ENCODE measurements at places on chromosomes 2 and 18. TPM values are rescaled to one million over a fixed set of nuclear protein-coding genes. Genes with fewer than 3 reads are reported as not detected.

GRCh38 chr18:33960417-33960816 lies 264.3 kb downstream of the NOL4 start:
- DNase-seq = no peak

- no peak for DNase-seq
These were observed 470.4 kb upstream of the ACVR2A start for GRCh38 chr2:147374423-147374811.

DNA sequence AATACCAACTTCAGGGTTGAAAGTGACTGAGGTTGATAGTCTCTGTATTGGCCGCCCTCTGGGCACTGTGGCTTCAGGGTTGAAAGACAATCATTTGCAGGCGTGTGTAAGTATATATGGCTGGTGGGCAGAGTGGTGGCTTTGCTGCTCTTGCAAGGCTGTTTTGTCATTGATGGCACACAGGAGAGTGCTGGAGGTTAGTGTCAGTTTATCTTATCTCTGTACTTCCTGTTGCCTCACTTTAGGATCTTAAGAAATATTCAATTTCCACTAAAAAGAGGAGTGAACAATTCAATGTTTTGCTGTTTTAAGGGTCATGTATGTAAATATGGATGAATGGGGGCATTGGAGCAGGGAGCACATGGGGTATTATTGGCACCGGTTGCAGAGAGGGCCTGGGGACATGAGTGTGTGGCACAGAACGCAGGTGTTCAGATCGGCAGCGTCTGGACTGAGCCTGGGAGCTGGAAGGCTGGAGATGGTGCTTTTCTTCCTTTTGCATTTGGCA lies 51.5 kb downstream of the NCK2 start:
- DNase-seq = no peak

DNA sequence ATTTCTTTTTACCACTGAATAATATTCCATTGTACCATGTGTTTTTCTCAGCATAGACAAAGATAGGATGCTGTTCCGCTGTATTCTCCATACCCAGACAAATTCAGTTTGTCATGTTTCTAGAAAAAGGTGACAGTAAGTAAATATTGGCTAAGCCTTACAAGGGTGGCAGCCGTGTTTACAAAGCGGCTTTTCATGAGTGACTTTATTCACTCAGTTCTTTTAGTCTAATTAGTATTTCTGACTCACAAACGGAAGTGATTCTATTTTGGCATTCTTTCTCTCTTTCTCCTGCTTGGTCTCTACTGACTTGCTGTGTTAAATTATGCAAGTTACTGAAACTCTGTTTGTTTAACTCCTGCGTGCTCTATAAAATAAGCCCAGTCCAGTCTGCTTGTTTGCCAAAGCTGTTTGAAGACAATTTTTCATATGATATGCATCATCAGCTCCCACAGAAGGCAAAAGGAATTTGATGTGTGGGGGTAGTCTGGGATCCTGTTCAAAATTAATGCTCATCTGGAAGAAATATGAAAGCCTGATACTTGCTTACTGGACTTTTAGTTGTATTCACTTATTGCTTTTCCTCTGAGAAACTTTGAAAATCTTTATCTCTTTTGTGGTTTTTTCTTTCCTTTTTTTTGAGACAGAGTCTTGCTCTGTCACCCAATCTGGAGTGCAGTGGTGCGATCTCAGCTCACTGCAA lies 2.3 kb upstream of the PLEKHH2 start:
- DNase-seq = no peak

The ABCG8 gene
- total RNA-seq = 0.25 TPM

GRCh38 chr18:36128530-36128870 lies 640 bp downstream of the SLC39A6 start:
- DNase-seq = peak; percentile 29

DNA sequence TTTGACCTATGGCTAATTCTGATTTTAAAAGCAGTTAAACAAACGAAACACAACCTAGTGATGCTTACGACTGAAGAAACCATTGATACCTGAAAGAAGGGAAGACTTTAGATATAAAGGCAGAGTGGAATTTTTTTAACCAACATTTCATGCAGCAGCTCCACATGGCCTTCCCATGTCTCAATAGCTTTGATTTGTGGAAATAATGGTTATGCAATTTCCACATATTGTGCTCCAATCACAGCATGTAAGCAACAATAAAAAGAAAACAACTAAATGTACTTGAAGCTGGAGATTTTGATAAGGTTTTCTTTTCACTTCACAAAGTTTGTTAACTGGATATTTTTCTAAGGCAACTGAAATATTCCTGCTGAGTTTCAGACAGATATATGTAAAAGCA lies 82.0 kb upstream of the SLC39A10 start:
- no peak for DNase-seq

- DNase-seq = no peak
These were observed 92.2 kb downstream of the ALPK2 start for GRCh38 chr18:58536534-58537271.

DNA sequence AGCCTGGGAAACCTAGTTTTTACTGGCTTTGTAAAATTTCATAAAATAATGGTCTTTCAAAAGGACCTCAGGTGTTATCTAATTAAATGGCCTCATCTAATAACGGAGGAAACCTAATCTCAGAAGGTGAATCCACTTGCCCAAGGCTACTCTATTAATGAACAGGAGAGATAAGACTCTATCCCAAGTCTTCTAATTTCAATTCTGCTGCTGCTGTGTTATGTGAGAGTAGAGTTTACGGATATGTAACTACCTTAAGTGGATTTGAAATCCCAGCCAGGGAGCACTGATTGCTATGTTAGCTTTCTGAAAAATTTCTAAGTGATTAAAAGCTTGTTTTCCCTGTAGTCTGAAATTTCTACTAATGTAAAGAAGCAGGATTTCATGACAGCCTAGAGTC lies 17.2 kb upstream of the ADCY3 start:
- DNase-seq = no peak

GRCh38 chr18:7447318-7448028 lies 119.6 kb upstream of the PTPRM start:
- DNase-seq = no peak

GRCh38 chr2:32622570-32623310 lies 5.1 kb upstream of the TTC27 start:
- no peak for DNase-seq

The MRO gene
- total RNA-seq = 1.1 TPM

GRCh38 chr2:162769066-162769465 lies 69.5 kb downstream of the KCNH7 start:
- no peak for DNase-seq

DNA sequence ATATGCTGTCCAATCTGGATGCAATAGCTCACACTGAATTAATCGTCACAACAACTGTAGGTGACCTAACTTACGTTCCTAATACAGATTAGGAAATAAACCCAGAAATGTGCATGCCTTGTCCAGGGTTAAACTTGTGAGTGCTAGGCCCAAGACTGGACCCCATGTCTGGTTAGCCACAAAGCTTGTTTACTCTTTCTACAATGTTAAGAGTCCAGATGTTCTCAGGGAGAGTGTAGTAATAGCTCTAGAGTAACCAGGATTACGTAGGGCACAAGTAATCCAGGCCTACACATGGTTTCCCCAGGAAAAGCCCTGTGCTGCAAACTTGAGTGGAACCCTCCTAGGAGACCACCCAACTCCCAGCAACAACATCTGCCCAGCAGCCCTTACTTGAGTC lies 26.2 kb downstream of the TRIB2 start:
- no peak for DNase-seq

GRCh38 chr2:73859721-73860586 lies 31.2 kb downstream of the STAMBP start:
- no peak for DNase-seq

The SIX3 gene
- 6.6 TPM for total RNA-seq

DNA sequence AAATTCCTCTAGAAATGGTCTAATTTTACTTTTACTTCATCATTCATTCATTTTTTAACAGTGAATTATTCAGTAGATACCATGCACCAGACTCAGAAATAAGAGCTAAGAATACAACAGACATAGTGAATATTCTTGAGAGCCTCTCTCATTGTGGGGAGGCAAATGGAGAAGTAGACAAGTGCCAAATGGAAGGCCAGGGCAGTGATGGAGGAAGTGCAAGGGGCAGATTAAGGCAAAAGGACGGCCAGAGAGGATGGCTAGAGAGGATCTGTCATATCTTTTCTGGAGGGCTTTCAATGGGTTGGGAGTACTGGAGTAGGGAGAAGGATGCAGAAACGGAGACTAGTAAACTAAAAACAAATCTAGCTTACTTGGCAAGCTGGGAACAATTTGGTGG lies 19.0 kb upstream of the RMDN2 start:
- DNase-seq = no peak

- no peak for DNase-seq
These were observed 47.0 kb downstream of the LANCL1 start for GRCh38 chr2:210429403-210430137.
